NCI-H345 (cell line): ENCODE measurements at places on chromosomes 5 and 9.
A peak's percentile ranks its signal among the peaks of the same experiment; 100 is the strongest.

- no peak for DNase-seq
Measured at GRCh38 chr9:121262953-121263352, 5.0 kb upstream of the GSN start.

- DNase-seq, result peak; percentile 74
Measured at GRCh38 chr9:127570533-127571111, 41.5 kb upstream of the STXBP1 start.

DNA sequence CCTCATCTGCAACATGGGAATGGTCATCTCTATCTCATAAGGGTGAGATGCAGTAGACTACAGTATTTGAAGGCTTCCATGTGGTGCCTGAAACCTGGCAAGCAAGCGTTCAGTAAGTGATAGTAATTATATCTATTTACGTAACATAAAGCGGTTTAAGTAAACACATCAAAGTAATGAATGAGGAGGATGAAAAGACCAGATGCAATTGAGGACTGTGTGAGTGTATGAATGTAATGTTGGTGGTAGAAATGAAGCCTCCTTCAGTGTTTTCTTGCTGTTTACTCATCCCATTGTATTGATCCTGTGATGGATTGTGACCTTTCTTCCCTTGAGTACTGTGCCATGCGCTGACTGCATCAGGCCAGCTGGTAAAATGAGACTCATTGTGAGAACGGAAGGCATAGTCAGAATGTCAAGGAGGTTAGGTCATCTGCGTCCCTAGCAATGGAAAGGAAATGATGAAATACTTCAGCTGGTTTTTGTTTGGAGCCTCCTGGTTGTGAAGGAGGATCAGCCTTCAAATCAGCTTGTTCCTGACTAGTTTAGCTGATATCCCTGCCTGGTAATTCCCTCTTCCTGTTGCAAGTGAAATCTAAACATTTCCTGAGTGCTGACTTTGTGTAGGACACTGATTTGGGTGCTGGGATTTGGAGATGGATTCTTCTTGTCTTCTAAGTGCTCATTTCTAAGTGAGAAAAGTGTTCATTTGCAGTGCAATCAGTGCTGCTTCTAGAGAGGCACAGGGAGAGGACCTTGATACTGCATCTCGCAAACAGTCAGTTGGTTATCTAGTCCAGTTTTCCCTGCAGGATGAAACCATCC lies 35.6 kb downstream of the TNFSF8 start:
- peak; percentile 69 for DNase-seq

- peak; percentile 82 for DNase-seq
Measured at GRCh38 chr5:178286226-178287090, 53.9 kb upstream of the PHYKPL start.

GRCh38 chr5:8288897-8289516 lies 420.1 kb downstream of the MTRR start:
- DNase-seq, result peak; percentile 5

- DNase-seq, result no peak
Measured at GRCh38 chr5:98128846-98129245, 644.6 kb upstream of the RGMB start.

- no peak for DNase-seq
Measured at GRCh38 chr9:123541411-123541810, 185.4 kb downstream of the CRB2 start.

- DNase-seq, result no peak
Measured at GRCh38 chr5:14571901-14572300, 9.7 kb upstream of the OTULINL start.

DNA sequence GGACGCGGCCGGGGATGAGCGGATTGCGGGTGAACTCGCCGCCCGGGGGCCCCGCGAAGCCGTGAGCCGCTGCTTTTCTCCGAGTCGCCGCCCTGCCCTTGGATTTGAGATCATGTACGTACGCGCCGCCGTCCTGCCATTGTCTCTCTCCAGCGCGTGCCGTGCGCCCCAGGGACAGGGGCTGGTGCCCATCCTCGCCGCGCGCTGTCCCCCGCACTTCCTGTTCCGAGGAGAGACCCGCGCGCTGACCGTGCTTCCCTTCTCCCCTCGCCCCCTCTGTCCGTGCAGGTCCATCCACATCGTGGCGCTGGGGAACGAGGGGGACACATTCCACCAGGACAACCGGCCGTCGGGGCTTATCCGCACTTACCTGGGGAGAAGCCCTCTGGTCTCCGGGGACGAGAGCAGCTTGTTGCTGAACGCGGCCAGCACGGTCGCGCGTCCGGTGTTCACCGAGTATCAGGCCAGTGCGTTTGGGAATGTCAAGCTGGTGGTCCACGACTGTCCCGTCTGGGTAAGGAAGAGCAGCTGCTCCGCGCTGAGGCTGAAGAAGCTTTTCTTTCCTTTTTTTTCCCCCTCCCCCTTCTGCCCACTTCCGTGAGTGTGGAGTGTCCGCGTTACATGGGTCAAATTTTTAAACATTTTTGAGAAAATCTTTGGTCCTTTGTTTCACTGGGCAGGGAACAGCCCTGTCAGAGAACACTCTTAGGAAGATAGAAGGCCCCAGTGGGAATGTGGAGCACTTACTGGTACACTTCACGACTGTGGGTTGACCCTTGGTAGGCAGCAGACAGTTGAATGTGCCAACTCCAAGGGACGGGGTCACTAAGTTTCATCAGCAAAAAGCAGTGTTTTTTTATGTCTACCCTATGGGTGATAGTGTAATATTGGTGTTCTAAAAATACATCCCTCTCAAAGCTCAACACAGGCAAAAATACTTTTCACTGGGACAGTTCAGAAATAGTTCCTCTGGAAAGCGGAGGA lies 727 bp downstream of the RHOBTB3 start:
- peak; percentile 34 for DNase-seq

GRCh38 chr5:112608975-112609374 lies 128.7 kb upstream of the APC start:
- DNase-seq, result no peak

GRCh38 chr9:7489036-7489435 lies 310.5 kb downstream of the DMAC1 start:
- peak; percentile 2 for DNase-seq

GRCh38 chr9:123119566-123119965 lies 86.1 kb downstream of the GPR21 start:
- DNase-seq, result no peak

DNA sequence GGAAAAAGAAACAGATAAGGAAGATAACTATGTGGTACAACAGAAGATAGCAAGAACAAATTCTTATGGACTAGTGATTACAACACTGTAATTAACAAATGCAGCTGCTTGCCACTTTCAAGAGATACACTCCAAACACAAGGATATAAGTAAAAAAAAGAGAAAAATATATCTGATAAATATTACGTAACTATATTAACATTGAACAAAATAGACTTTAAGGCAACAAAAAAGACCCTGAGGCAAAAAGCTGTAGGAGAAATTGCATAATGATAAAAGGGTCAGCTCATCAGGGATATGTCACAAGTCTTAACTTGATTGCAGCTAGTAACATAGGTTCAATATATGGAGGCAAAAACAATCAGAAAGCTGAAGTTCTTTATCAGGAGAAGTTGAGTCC lies 51.3 kb upstream of the RNF130 start:
- DNase-seq, result no peak

- DNase-seq, result peak; percentile 39
Measured at GRCh38 chr9:111897601-111898137, 1.1 kb downstream of the UGCG start.

- DNase-seq, result no peak
Measured at GRCh38 chr9:36040271-36040925, 3.7 kb downstream of the RECK start.

- DNase-seq, result no peak
Measured at GRCh38 chr5:122315521-122315920, 3.5 kb downstream of the SNCAIP start.

- DNase-seq, result no peak
Measured at GRCh38 chr5:55385227-55385626, 77.4 kb downstream of the MTREX start.

DNA sequence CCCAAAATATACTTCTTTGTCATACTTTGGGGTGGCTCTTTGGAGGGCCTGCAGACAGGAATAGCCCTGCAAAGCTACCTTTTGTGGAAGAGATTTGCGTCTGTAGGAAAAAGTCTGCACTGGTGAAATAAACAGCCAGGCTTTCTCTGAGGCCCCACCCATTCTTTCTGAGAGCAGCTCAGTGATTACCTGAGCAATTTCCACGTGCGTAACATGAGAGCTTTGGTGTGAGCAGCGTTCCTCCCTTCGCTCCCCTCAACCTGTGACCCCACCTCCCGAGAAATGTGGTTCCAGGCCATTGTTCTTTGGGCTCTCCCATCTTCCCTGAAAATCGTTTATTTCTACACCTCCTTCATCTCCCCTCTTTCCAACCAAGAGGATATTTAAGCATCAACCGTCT lies 23.8 kb upstream of the FBP1 start:
- DNase-seq, result no peak

DNA sequence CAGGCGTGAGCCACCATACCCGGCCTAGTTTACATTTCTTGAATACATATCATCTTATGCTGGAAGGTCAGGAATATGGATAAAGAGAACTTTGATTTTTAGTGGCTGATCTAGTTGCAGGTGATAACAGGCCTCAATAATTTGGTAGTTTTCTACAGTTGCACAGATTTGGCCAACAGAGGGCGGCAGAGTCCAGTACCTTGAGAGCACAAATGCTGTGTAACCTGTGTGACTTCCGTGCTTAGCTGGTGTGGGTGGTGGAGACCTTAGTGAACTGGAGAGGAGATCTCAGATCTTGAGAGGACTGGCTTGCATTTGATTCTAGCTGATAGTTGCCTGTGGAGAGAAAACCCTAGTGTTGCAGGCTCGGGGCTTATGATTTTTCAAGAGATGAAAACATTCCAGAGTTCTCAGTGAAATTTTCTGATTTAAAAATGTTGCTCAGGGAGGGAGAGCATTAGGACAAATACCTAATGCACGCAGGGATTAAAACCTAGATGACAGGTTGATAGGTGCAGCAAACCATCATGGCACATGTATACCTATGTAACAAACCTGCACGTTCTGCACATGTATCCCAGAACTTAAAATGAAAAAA lies 17.4 kb upstream of the GPR151 start:
- peak; percentile 84 for DNase-seq

GRCh38 chr9:99052815-99053715 lies 51.8 kb upstream of the TGFBR1 start:
- no peak for DNase-seq

GRCh38 chr5:54519509-54519876 lies 1.9 kb downstream of the SNX18 start:
- DNase-seq, result no peak
